ENCODE measurements at places on chromosomes 1 and 21.

- DNase-seq = no peak
Measured at GRCh38 chr21:42356650-42357049, 5.9 kb upstream of the TFF2 start.

GRCh38 chr1:30879126-30879786 is 29.3 kb downstream of the SDC3 start:
- no peak for DNase-seq

DNA sequence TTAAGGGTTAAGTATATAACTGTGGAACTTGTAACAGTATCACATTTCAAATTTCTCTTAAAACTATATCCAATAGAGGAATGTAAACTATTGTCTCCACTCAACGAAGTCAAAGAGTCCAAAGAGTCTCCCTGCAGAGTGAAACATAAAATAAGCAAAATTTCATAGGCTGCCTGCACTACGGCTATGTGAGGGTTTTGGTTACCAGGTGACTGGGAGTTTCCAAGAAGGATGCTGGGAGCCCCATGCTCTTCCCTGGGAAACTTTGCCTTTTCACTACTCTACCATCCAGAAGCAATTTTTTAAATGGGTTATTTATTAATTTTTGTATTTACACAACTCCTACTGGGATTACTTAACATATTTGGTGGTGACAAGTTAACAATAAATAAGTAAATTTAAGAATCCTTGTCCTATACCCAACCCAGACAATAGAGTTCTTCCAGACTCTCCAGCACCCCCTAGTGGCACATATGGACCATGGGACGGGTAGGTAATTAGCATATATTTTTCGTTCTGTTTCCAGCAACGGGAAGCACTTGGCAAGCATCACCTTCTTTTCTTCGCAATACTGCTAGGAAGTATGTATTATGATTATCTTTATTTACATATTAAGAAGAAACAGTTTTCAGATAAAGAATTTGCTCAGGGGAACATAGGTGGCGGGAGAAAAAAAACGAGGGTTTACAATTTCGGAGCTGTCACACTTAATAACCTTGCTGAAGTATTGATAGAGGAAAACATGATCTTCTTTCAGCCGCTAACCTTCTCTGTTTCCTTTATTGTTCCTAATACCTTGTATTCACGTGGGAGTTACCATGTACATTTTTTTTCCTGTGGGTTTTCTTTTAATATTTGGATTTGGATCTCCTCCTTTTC is 3.5 kb downstream of the FMO2 start:
- DNase-seq = peak; percentile 30

- DNase-seq = no peak
Measured at GRCh38 chr1:31673433-31673832, 28.8 kb upstream of the PEF1 start.

All from Caki2 (cell line).